ENCODE measurements at places on chromosomes 6 and 20.

GRCh38 chr20:37892001-37892400 is 10.9 kb upstream of the VSTM2L start:
- DNase-seq = no peak

- no peak for DNase-seq
Measured at GRCh38 chr20:46637020-46637419, 14.2 kb downstream of the SLC13A3 start.

GRCh38 chr20:58855506-58856389 is 3.2 kb downstream of the GNAS start:
- DNase-seq = no peak

DNA sequence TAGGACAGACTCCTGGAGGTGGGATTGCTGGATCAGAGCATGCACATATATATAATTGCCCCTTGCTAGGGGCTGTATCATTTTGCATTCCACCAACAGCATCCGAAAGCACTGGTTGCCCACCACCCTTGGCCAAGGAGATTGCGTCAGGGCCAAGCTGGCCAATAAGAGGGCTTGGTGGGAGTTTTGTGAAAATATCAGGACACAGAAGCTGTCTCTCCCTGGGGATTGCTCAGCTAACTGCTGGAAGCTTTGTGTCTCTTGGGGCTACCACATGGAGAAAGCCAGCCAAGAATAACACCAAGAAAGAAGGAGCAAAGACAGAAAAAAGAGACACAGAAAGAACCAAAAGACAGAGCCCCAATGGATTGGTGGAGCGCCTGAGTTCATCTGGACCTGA is 90.6 kb upstream of the RALGAPA2 start:
- no peak for DNase-seq

DNA sequence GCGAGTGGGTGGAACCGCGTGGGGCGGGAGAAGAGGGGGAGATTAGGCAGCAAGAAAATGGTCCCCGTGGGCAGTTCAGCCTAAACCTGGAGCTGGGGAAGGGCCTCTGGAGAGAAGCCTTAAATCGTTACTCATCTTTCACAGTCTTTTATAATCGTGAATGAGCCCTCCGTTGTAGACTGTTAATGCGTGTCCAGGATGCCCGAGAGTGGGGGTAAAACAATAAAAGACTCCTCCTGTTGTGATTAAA is 11.0 kb upstream of the ELOVL5 start:
- DNase-seq = no peak

- no peak for DNase-seq
Measured at GRCh38 chr20:38152175-38152620, 12.9 kb downstream of the TGM2 start.

GRCh38 chr6:160274871-160275510 is 16.4 kb upstream of the SLC22A2 start:
- DNase-seq = no peak

Measured in activated T-helper 1 cell treated with anti-CD3 and anti-CD28 coated beads, Interleukin-2, amount 50 U/mL, for 16 hours (primary cell).